Activated CD4-positive, alpha-beta T cell treated with anti-CD3 and anti-CD28 coated beads for 36 hours (primary cell): ENCODE measurements at places on chromosomes 6 and 20. TPM values are rescaled to one million over a fixed set of nuclear protein-coding genes. Genes with fewer than 3 reads are reported as not detected.

GRCh38 chr20:56372850-56373249, 14.1 kb downstream of the FAM210B start:
- no peak for DNase-seq

GRCh38 chr6:53813801-53814200, 19.0 kb downstream of the LRRC1 start:
- no peak for DNase-seq

DNA sequence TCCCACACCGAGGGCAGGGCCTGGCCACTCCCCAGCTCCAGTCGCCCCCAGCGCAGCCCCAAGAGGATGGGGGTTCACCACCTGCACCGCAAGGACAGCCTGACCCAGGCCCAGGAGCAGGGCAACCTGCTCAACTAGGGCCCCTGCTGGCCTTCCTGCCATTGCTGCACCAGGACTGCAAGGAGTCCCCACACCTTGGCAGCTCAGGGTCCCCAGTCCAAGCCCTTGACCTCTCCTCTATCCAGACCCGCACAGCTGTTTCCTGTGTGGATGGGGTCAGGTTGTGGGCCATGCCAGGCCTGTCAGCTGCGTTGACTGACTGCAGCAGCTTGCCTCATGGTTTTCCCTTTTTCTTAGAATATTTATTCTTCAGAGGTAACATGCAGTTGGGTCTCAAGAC, 4.4 kb downstream of the LRRC73 start:
- DNase-seq: no peak

GRCh38 chr20:63079971-63080370, 73.2 kb upstream of the BHLHE23 start:
- DNase-seq: no peak

The BANF2 gene
- not detected for total RNA-seq

- DNase-seq: no peak
These were observed 50.7 kb downstream of the NOX3 start for GRCh38 chr6:155404937-155405336.

DNA sequence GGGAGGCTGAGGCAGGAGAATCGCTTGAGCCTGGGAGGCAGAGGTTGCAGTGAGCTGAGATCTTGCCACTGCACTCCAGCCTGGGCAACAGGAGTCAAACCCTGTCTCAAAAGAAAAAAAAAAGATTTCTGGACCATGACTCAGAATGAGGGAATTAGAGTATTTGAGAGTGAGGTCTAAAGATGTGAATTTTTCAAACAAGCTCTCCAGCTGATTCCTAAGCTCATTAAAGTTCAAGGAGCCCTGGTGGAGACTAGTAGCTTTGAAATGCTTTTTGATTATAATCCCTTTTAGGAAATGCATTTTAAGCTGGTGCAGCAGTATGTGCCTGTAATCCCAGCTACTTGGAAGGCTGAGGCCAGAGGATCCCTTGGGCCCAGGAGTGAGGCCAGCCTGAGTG, 21.8 kb upstream of the SRF start:
- DNase-seq: no peak

- DNase-seq: no peak
These were observed 146.2 kb downstream of the FAM83B start for GRCh38 chr6:54992789-54993188.

The LHFPL5 gene
- total RNA-seq: not detected
